ENCODE measurements at places on chromosomes 16 and 17. TPM values are rescaled to one million over a fixed set of nuclear protein-coding genes. Genes with fewer than 3 reads are reported as not detected.

KLHL10 gene
- total RNA-seq = 0.07 TPM

LRRC36 gene
- not detected for total RNA-seq

GP2 gene
- not detected for total RNA-seq

TBC1D26 gene
- total RNA-seq = not detected

NGFR gene
- total RNA-seq = 0.16 TPM

NACA2 gene
- total RNA-seq = not detected

STAT3 gene
- 105 TPM for total RNA-seq

SLC52A1 gene
- 0.16 TPM for total RNA-seq

CNTNAP4 gene
- not detected for total RNA-seq

HIC1 gene
- 65.7 TPM for total RNA-seq

GPR142 gene
- total RNA-seq = not detected

Data from T-helper 2 cell treated with Interferon-gamma antibody and Interleukin-4, amounts not matched to agents 100 ng/mL and 5 ng/mL, for 36 hours (primary cell).